Activated CD4-positive, alpha-beta T cell treated with anti-CD3 and anti-CD28 coated beads, Interleukin-2, amount 50 U/mL, for 24 hours (primary cell): ENCODE measurements at places on chromosomes 2 and 18.

DNA sequence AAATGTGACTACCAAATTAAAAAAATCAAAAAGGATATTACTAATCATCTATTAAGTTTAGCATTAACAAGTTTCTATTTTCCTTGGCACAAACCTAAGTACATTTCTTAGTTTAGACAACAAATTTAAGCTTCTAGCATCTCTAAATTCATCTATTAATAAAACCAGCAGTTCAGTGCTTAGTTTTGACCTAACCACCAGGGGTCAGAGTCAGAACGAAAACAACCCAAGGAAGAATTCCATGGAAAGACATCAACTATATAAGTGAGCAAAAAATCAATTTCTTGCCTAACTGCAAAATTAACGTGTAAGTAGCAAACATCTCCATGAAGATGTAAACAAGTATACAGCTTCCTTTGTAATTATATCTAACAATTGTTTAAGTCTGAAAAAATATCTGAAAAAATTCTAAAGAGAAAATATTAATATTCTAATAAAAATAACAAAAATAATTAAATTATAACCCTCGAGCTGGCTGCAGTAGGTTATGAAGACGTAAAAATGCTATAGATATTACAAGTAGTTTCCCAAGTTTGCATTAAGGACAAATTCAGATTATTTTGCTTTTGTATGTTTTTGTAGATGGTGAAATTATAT lies 83.7 kb downstream of the CERKL start:
- no peak for DNase-seq

DNA sequence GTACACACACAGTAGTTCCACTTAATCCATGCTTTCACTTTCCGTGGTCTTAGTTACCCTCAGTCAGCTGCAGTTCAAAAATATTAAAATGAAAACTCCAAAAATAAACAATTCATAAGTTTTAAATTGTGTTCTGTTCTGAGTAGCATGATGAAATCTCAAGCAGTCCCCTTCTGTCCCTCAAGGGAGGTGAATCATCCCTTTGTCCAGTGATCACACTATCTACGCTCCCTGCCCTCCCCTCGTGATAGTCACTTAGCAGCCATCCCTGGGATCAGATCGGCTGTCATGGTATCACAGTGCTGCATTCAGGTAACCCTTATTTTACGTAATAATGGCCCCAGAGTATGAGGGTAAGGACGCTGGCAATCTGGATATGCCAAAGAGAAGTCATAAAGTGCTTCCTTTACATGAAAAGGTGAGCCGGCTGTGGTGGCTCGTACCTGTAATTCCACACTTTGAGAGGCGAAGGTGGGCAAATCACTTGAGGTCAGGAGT lies 5.8 kb upstream of the RTN4 start:
- no peak for DNase-seq

DNA sequence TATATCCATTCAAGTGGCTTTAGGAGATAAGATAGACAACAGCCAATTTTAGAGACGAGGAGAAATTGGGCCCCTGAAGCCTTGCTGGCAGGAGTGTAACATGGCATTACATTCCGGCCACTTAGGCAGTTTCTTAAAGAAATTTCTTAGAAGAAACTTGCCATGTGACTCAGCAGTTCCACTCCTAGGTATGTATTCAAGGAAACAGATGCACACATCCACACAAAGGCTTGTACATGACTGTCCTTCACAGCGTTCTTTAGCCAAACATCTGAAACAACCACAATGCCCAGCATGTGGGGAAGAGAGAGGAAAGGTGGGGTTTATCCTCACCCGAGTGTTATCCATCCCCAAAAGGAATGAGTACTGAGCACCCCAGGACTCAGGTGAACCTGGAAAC lies 107.1 kb downstream of the NFATC1 start:
- DNase-seq, result no peak

DNA sequence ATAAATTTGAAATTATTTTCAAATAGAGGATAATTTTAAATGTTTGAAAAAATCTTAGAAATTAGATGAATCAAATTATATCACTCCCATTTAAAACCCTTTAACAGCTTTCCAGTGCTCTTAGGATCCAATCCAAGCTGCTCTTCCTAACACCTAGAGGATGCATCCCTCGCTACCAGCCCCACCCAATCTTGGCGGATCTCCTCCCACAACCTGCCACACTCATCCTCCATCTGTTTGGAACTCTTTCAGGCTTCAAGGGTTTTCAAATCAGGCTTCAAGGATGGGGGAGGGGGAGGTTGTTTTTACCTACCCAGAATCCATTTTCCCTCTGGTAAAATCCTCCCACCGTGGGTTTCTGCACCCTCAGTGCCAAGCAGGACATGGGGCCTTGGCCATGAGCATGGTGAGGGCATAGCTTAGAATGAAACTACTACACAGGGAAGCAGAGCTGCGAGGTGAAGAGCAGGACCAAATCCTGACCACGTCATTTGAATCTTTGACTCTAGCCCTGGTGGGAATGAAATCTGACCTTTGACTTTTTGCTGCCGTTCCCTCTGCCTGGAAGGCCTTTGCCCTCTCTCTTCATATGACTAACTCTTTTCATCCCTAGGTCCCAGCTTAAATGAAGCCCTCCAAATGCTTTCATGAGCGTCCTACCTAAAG lies 113.0 kb upstream of the MAPRE2 start:
- no peak for DNase-seq

- no peak for DNase-seq
Observed at GRCh38 chr18:58668211-58668610, 3.1 kb upstream of the MALT1 start.
